Activated T-cell treated with anti-CD3 and anti-CD28 coated beads for 4 hours (primary cell): ENCODE measurements at places on chromosomes 7 and 10.
A peak's percentile ranks its signal among the peaks of the same experiment; 100 is the strongest.

DNA sequence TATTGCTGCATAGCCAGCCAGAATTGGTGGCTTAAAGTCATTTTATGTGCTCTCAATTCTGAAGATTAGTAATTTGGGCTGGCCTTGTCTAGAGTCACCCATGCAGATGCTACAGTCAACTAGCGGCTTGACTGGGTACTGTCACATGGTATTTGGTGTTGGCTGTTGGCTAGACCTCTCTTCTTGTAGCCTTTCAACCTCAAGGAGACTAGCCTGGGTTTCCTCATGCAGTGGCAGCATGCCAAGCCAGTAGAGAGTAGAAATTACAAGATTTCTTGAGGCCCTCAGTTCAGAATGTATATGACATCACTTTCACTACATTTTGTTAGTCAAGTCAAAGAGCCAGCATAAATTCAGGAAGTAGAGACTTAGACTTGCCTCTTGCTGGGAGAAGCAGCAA is 3.7 kb upstream of the ZNF800 start:
- DNase-seq = no peak

DNA sequence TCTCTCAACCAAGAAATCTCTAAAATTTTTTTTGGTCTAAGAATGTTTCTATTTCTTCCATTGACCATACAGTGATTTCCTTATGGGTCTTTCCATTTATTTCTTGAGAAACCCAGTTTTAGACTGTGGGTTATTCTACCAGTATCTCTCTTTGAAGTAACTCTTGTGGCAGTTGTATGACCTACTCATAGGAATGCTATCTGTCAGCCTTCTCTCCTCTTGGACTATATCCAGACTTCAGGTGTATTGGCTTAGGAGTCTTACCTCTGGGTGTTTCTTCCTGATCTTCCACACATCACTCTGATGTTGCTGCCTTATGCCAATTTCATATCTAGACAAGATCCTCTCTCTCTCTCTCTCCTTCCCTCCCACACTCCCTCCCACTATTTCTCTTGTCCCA is 178.1 kb downstream of the BMPER start:
- DNase-seq = no peak

DNA sequence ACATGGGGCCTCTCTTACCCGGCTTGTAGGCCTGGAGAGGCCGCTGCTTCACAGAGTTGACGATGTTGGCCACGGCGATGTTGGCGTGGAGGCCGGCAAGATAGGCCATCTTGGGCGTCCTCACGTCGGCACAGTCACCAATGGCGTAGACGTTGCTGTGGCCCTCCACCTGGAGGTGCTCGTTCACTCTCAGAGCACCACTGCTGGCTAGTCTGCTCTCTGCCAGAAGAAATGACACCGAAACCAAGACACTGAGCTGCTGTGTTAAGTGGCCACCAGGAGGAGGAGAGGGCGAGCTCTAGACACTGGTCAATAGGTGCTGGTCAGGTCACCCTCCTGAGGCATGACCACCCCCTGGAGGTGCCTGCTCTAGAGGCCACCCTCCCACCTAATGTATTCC is 17.7 kb downstream of the AIFM2 start:
- DNase-seq = no peak

- DNase-seq = no peak
These were observed 59.6 kb downstream of the FRMPD2 start for GRCh38 chr10:48214716-48215485.

- no peak for DNase-seq
These were observed 34.4 kb downstream of the SCRN1 start for GRCh38 chr7:29955075-29955792.

- DNase-seq = no peak
These were observed 236.4 kb upstream of the TMEM72 start for GRCh38 chr10:44674536-44675386.

GRCh38 chr7:100949227-100949932 is at the start of gene MUC3A:
MUC3A (plus strand) TSS chr7:100949534; CDS start chr7:100949625, 91 bp downstream.
- DNase-seq = no peak

DNA sequence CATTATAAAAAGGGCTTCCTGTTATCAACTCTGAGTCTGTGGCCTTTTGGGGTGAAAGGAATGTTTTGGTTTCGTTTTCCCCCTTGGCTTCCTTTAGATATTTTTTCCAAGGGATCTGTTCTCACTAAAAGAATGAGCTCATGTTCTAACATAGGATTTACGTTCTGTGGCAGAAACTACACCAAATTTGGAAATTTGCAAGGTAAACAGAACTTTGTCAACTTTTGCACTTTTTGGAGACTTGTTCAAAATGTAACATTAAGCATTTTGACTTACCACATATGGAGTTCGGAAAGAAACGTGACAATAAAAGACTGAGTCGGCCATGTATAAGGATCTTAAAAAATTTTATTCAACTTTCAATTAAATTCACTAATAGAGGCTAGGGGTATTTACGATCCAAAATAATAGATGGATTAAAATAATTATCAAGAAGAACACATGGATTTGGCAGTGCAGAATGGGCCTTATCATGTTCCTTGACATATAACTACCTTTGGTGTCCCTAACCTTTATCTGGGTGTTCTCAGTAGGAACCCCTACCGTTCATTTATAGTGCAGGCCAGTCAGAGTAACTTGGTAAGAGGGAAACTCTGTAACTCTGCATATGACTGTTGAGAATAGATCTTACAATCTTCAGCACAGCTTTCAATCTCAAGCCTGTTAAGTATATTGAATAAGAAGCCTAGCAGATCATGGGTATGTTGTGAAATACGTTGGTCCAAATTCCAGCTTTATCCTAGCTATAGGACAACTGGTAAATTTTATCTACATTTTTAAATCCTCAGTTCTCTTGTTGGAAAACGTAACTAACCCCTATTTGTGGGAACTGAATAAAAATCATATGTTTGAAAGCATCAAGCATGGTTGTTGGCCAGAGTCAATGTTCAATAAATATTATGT is 11.8 kb downstream of the CPED1 start:
- no peak for DNase-seq

DNA sequence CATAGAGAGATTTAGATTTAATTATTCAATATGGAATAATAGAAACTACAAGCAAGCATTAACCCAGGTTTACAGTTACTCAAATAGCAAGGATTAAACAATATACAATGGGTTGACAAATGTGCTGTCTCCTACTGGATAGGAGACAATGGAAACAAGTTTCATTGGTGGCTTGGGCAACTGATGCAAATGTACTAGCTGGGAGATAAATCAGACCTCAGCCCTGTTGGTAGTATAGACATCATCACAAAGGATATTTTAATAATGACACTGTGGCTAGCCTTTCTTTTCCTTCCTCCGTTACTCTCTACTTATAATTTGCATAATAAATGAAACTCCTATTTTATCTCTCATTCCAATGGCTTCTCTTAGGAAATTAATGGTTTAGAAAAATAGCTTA is 96.5 kb upstream of the DKK1 start:
- DNase-seq = no peak

DNA sequence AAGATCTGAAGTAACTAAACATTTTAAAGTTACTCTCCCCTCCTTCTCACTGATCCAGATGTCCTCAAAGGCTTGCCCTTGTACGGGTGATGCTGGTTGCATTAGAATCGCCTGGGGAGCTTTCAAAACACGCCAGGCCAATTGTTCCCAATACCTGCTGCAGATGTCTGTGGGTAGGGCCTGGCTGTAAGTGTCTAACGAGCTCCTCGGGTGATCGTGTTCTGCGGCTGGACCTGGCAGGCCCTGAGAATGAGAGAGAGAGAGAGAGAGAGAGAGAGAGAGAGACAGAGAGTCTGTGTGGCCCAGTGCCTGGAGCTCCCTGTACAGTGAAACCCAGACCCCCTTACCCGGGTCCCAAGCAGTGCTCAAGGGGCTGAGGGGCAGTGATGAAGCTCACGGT is 8.4 kb downstream of the COL13A1 start:
- no peak for DNase-seq

GRCh38 chr10:118518095-118518494 is 77.4 kb downstream of the PRLHR start:
- DNase-seq = no peak

GRCh38 chr10:124792998-124793352 is 1.3 kb upstream of the EEF1AKMT2 start:
- no peak for DNase-seq

DNA sequence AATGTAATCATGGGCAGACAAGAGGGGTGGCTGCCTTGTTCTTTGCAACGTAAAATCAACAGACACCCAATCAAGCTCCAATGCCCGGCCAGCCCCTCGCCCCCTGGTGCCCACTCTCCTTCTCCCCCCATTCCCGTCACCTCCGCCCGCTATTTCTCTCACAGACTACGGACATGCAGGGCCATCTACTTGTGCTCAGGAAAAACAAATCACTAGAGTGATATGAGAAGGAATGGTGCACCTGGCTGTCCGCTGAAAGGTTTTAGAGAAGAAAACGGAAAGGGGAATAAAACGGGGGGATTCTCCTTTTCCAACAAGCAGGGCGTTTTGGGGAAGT is 396 bp downstream of the GRM8 start:
- no peak for DNase-seq

DNA sequence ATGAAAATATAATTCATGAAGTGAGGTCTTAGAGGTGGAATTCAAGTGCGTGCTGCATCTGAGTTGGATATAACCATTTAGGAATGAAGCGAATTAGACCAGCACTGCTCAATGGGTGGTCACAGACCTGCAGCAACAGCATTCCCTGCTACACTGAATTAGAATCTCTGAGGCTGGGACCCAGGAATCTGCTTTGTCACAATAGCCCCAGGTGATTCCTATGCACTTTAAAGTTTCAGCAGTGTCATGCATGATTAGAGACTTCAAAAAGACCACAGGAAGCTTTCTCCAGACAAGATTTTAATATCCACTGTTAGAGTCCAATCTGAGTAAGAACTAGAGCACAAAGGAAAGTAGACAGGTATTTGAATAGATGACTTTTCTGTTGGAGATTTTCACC is 352.8 kb upstream of the VSTM2A start:
- no peak for DNase-seq

- DNase-seq = no peak
These were observed 142.8 kb upstream of the SEMA3A start for GRCh38 chr7:84337429-84337828.

GRCh38 chr7:44101966-44102845 is 1.9 kb upstream of the AEBP1 start:
- DNase-seq = no peak

GRCh38 chr7:17069146-17069545 is 187.4 kb upstream of the AGR3 start:
- no peak for DNase-seq

DNA sequence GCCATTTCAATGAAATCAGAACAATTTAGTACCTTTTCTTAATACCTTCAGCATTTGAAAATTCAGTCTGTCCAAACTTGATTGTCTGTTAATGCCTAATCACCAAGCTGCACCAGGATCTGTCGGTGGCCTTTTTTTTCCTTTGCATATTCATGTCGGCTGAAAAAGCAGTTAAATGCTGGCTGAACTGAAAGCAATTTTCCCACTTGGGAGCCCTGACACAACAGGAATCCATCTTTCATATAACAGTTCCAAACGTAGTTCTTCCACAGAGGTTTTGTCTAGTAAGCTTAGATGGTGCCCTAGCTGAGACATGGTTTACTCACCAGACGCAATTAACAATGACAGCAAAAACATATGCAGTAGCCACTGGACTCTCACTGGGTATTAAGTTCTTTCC is 83.6 kb upstream of the CHCHD3 start:
- DNase-seq = no peak

DNA sequence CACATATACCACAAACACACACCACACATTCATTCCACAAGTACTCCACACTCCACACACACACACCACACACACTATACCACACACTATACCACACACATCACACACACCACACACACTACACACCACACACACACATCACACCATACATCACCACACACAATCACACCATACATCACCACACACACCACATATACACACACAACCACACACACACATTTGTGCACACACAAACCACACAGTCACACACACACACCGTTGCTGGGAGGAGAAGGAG is 112.8 kb downstream of the PTPN20 start:
- DNase-seq = no peak

- peak; percentile 37 for DNase-seq
These were observed 44.8 kb upstream of the DMBT1 start for GRCh38 chr10:122515588-122516231.

GRCh38 chr7:50528266-50529092 is 36.7 kb downstream of the DDC start:
- no peak for DNase-seq

- DNase-seq = no peak
These were observed 8.2 kb downstream of the DNA2 start for GRCh38 chr10:68463365-68464093.

GRCh38 chr7:75856536-75856935 is 22.3 kb upstream of the RHBDD2 start:
- DNase-seq = no peak

- no peak for DNase-seq
These were observed 25.6 kb downstream of the CTNNA3 start for GRCh38 chr10:67670401-67670800.

DNA sequence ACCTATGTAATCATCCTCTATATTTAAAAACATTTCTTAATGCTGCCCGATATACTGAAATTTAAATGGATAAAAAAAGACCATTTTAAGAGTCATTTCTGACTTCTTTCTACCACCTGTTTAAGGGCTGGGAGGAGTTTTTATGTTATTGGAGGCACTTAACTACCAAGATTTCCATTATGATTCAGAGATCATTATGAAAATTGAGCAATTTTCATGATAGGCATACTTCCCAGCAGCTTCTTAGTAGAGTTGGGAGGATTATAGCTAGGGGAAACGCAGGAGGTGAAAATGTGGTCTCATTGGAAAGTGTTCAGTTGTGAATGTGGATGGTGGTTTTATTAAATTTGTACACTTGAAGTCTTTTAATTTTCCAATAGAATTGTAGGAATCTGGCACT is 28.4 kb upstream of the FAM204A start:
- DNase-seq = no peak

DNA sequence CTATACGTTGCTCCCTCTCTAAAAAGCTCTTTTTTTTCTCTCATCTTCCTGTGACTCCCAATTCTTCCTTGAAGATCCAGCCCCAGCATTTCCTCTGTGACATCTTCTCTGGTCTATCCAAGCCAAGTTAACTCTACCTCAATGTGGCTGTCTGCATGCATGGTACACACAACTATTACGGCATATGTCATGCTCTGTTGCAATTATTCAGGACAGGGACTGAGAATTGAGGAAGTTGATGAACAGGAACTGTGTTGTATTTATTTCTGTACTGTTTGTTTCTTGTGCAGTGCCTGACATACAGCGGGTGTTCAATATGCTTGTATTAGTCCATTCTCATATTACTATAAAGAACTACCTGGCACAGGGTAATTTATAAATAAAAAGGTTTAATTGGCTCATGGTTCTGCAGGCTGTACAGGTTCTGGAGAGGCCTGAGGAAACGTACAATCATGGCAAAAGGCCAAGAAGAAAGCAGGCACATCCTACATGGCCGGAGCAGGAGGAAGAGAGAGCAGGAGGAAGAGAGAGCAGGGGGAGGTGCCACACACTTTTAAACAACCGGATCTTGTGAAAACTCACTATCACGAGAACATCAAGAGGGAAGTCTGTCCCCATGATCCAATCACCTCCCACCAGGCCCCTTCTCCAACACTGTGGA is 6.3 kb downstream of the TRPV5 start:
- no peak for DNase-seq

GRCh38 chr7:4742051-4742573 is 33.3 kb upstream of the AP5Z1 start:
- no peak for DNase-seq
